NCI-H1436 (cell line): ENCODE measurements at places on chromosomes 3 and 15.

GRCh38 chr3:58102976-58103451 is 94.8 kb downstream of the FLNB start:
- DNase-seq, result no peak

DNA sequence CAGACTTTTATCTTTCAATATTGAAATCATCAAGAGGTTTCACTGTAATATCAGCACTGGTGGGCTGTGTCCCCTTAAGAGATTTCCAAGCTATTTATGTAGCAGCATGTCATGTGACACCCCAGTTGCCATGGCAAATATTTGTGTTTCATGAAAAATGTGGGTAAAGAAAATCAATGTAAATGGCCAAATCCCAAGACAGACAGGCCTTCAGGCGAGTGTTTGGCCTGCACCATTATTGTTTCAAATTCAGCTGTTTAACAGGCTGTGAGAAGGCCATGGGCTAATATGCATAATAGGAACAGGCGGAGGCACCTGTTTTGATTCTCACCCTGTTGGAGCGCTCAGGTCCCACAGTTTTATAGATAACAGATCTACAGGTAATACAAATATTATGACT is 104.2 kb downstream of the IQCH start:
- DNase-seq, result no peak

GRCh38 chr3:150069154-150069527 is 98.4 kb upstream of the PFN2 start:
- no peak for DNase-seq

- DNase-seq, result no peak
Measured at GRCh38 chr15:51992953-51993352, 21.4 kb upstream of the LEO1 start.

- no peak for DNase-seq
Measured at GRCh38 chr3:24180616-24181015, 235.5 kb downstream of the NR1D2 start.

GRCh38 chr3:10753964-10754363 is 62.1 kb upstream of the SLC6A11 start:
- no peak for DNase-seq

GRCh38 chr3:23612296-23612891 is 193.4 kb upstream of the UBE2E1 start:
- DNase-seq, result no peak

- no peak for DNase-seq
Measured at GRCh38 chr15:30922480-30923311, 19.0 kb downstream of the FAN1 start.

- no peak for DNase-seq
Measured at GRCh38 chr3:74693251-74693650, 78.8 kb upstream of the CNTN3 start.

- DNase-seq, result no peak
Measured at GRCh38 chr3:124680521-124680920, 49.7 kb upstream of the UMPS start.

GRCh38 chr3:152195206-152195605 is 73.5 kb upstream of the MBNL1 start:
- no peak for DNase-seq

DNA sequence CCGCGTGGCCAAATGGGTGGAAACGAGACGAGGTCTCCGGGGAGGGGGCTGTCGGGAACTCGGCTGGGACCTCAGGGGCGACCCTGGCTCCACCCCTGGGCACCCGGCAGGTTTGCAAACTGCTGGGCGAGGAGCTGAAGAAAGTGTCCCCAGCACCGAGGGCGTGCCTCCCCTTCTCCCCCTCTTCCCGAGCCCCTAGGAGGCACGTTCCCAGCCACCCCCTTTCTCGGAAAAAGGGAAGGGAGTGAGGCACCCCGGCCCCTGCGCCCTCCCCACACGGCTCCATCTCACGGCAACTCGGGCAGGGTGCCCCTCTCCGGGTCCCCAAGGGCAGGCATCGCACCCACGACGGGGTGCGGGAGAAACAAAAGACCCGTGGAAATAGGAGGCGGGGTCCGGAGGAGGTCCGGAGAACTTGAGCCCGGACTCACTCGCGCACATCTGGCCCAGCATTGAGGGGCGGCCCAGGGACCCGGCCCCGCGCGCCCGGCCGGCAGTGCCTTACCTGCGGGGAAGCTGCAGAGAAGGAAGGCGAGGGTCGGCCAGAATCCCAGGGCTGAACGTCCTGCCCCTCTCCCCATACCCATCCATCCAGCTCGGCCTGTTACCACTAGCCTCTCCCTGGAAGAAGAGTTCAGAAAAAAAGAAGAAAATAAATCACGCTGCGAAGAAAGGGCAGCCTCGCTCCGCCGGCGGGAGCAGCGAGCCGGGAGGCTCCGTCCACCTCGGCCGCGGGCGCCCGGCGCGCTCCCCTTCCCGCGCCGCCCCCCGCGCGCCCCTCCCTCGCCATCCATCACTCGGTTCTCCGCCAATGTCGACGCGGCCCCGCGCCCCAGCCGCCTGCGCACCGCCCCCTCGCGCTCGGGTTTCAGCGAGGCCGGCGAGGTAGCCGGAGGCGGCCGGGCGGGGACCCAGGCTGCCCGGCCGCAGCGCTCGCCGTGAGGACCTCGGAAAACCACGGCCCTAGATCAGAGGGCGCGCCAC is 16.3 kb downstream of the RGMA start:
- DNase-seq, result peak; percentile 38

- peak; percentile 67 for DNase-seq
Measured at GRCh38 chr3:138833899-138834595, 681 bp downstream of the PIK3CB start.

- DNase-seq, result no peak
Measured at GRCh38 chr15:33584797-33585196, 274.0 kb downstream of the RYR3 start.

- DNase-seq, result no peak
Measured at GRCh38 chr15:72785432-72785831, 1.9 kb upstream of the ADPGK start.

GRCh38 chr3:49906073-49906743 is 2.5 kb upstream of the MST1R start:
- DNase-seq, result no peak

- DNase-seq, result no peak
Measured at GRCh38 chr15:97425596-97425995, 534.9 kb upstream of the ARRDC4 start.

GRCh38 chr3:46878781-46879436 is 1.4 kb downstream of the PTH1R start:
- no peak for DNase-seq

- no peak for DNase-seq
Measured at GRCh38 chr15:43514241-43515057, 3.0 kb upstream of the MAP1A start.

GRCh38 chr3:139893963-139894642 is 40.9 kb upstream of the CLSTN2 start:
- DNase-seq, result no peak

DNA sequence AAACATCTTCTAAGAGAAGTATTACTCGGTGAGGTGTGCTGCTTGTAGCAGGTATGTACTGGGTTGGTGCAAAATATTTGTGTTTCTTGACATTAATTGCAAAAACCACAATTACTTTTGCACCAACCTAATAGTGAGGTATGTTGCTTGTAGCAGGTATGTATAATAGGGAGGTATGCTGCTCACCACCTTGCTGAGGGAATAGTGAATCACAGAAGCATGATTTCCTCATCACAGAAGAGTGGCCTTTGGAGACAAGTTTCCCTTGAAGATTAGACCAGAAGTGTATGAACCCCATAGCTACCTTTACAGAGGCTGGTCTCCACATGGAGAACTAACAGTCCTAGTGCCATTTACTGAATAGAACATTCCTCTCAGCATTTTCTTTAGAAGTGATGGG is 15.5 kb downstream of the DCP1A start:
- DNase-seq, result no peak

- no peak for DNase-seq
Measured at GRCh38 chr15:67165254-67166253, 88.9 kb downstream of the AAGAB start.

DNA sequence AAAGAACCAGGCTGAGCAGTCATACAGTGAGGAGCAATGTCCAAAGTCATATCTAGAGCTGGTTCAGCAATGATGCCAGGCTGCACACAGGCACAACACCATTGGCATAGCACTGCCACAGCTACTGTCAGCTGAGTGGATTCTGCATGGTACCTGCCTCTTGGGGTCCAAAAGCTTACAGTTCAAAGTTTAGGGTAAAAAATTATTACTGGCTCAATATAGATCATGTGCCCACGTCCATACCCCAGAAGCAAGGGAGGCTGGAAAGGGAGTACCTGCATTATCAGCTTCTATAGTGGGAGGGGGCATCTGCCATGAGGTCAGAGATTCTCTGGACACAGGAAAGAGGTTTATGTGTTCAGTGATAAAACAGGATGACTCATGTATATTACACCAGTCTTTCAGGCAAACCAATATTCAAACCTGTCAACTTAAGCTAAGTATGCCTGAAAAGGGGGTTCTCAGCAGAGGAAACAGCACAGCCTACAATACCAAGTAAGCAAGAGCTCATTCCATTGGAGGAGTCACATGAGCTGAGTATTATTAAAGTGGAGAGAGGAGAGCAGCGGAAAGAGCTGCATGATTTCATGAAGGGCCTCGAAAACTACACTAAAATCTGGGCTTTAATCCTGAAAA is 99.0 kb downstream of the ANO10 start:
- no peak for DNase-seq

GRCh38 chr15:54517366-54517765 is 539.1 kb downstream of the UNC13C start:
- no peak for DNase-seq

DNA sequence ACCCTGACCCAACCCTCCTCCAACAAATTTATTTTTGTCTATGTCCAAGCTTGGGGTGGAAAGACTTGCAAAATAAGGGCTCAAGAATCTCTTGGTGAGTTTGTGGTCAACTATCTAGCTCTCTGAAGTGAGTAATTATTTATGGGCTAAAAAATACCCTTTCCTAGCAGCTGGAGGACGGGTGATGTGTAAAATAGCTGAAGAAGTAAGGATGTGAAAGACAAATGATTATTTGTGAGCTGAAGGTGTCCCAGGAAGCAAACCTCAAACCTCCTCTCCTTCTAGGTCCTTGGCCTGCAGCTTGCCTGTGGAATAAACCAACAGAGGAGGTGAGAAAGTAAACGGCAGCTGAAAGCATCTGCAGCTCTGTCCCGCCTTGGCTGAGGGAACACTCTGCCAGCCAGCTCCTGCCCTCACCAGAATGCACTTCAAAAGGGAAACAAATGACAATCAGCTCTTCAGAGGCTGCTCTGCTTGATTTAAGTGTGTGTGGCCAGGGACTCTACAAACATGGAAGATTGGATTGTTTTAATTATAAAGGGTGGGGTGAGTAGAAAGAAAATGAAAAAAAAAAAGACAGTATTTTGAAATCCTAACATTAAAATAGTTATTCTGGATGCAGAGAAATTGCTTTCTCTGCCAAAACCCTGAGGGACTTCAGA is 60.3 kb downstream of the TM4SF4 start:
- DNase-seq, result peak; percentile 64

DNA sequence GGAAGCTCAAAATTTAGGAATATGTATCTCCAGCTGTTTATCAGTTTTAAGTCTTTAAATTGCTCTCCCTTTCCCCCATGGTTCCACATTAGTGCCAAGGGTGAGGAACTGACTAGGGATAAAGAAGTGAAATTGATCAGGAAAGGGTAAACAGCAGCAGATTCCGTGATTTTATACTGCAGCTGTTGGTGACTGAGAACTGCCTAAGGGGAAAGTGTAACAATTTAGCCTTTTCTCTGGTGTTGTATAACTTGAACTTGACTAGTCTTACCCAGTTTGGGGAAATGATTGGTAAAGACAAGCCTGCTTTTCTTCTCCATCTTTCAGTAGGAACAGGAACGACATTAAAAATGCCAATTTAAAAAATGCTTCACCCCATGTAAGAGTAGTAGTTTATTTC is 5.0 kb downstream of the SPRED1 start:
- no peak for DNase-seq

GRCh38 chr3:165837058-165837525 is at the start of gene BCHE:
TSS of gene BCHE (minus strand) at chr3:165837423. CDS start at chr3:165831033, 6,390 bp downstream.
- peak; percentile 49 for DNase-seq

DNA sequence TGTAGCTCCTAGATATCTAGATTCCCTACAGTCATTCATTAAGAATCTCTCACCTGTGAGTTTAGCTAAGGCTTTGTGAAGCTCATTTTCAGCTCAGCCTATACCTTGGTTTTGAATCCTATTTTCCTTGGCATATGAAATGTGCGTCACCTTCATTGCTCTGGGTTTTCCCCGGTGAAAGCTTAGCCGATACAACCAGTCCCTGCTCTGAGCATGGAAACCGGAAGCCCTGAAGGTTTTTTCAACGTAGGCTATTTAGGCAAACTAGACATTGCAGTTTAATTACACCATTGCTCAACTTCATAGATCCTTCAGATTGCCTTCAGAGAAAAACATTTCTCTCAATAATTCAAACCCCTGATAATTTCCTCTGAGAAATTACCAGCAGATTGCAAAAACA is 206.8 kb upstream of the TPRG1 start:
- no peak for DNase-seq

- DNase-seq, result no peak
Measured at GRCh38 chr15:73362900-73363299, 5.9 kb downstream of the HCN4 start.

DNA sequence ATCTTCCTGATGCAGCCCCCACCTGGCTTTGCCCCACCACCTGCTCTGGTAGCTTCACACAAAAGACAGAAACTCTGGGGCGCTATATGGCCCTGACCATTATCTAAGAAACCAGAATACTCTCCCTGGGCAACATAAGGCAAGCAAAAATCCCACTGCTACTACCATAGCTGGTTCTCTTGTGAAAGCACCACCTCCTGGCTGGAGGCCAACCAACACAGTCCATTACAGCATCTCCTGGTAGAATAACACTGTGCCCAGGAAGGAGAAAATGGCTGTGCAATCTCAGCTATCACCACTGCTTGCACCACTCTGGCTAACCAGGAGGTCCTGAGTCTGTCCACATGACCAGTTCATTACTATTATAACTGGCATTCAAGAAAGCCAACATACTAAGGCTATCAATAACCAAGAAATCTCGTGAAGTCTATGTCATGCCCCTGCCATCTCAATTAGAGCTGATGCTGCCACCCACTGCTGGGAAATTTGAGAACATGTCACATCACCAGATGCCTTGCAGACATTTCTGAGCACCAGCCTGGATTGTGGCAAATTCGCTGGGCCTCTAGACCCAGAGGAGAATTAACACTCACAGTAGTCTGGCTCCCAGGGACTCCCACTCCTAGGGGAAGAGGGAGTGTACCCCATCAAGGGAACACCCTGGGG is 1114.8 kb downstream of the ROBO2 start:
- no peak for DNase-seq
